ENCODE measurements at places on chromosomes 4 and X. TPM values are rescaled to one million over a fixed set of nuclear protein-coding genes. Genes with fewer than 3 reads are reported as not detected.

Gene FAM241A
- 1.2 TPM for total RNA-seq

Gene AGA
- total RNA-seq = 7.4 TPM

Gene PNMA6F
- total RNA-seq = not detected

Gene SULT1B1
- total RNA-seq = 0.10 TPM

Gene COL4A6
- 0.05 TPM for total RNA-seq

Gene IQSEC2
- total RNA-seq = 1.6 TPM

Gene SYNPO2
- 2.9 TPM for total RNA-seq

All from glutamatergic neuron (in vitro differentiated cells).